Activated CD4-positive, alpha-beta T cell treated with anti-CD3 and anti-CD28 coated beads, Interleukin-2, amount 50 U/mL, for 4 hours (primary cell): ENCODE measurements at places on chromosomes 3 and 15.

GRCh38 chr3:158458464-158458863 is 112.5 kb upstream of the MLF1 start:
- no peak for DNase-seq

GRCh38 chr15:86021281-86022264 is 58.1 kb upstream of the AGBL1 start:
- DNase-seq, result no peak

DNA sequence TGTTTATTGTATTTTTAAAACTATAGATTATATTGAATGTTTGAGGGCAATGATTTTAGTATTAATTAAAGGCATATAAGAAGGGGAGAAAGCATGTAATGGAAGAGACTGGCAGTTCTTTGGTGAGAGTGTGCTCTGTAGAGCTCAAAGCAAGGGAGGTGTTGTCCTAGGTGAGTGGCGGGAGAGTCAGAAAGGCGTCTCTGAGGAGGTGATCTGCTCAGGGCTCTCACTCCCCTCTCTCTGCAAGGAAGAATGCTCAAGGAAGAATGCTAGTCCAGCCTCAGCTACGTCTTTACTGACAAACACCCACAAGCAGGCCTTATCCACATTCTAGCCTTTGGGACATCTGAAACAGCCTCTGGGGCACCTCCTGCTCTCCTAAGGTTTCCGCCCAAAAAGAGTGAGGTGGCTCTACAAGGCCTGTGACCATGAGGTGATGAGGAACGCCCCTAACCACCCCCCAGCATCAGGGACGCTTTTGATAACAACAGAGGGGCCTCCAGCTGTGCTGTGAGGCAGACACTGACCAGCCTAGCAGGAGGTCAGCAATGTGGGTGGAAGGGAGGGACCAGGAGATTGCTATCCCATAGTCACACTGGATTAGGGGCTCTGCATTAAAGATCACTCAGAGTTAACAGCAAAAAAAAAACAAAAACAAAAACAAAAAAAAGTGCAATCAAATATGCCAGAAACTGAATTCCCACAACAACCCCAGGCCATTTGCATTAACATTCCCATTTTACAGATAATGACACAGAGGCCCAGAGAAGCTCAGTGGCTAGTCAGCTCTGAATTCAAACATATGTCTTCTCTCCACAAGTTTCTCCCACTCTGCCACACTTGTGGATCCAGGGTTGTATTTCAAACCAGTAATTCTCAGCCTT is 202.2 kb upstream of the CTNNB1 start:
- DNase-seq, result no peak

GRCh38 chr15:47439146-47440111 is 277.9 kb upstream of the SEMA6D start:
- DNase-seq, result no peak

DNA sequence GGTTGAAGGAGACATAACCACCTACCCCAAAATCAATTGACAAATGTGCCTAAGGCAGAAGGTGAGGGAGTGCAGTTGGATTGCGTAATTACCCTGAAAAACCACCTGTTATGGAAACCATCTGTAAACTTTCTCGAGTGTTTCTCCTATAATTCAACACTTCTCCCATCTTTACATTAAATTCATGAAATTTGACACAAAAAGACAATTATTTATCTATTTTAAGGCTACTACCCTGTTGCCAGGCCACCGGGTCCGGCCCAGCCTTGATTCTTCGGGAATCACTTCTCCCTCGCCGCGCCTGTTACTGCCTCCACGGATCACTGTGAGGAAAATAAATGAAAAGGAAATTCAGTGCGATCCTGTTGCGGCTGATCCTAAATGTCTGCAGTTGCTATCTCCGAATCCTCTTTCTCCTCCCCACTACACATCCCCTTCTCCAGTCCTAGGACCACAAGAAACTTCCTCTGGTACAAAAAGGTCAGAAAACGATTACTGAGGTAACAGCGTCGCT is 646 bp downstream of the IQCB1 start:
- no peak for DNase-seq

- no peak for DNase-seq
Measured at GRCh38 chr3:189498995-189499704, 132.0 kb upstream of the TP63 start.

DNA sequence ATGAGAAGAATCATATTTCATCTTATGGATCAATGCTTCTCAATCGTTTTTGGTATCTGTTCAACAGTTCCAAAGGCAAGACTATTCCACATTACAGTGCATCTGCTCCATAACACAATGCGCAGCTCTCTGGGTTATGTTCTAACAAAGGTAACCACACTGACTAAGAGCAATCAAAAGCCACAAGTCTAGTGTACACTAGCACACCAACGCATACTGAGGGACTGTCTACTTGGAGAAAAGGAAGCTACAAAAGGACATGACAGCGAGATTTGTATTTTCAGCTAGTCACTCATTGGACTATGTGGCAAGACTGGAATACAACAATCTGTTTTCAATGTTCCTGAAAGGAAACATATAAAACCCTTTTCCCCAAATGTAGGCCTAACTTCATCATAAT is 35.8 kb downstream of the SETD2 start:
- DNase-seq, result no peak
